ENCODE measurements at places on chromosomes 6 and 20.

DNA sequence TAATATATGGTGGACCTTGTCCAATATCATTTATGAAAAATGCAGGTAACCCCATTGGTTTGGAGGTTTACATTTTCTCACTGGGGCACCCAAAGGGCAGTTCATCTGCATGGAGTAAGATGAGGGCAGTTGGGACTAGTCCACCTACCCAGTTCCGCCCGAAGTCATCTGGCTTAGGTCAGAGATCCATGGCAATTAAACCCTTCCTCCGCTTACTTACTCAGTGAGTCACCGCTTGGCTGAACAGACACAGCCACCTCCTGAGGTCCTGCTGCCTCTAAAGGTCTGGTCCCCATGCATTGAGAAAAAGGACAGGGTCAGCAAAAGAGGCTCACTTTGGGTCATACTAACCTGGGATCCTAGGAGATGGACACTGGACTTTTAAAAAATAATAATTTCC lies 102.9 kb upstream of the PRL start:
- DNase-seq = no peak

- no peak for DNase-seq
Observed at GRCh38 chr6:4740032-4740431, 36.2 kb upstream of the CDYL start.

GRCh38 chr20:61806995-61807394 lies 258.7 kb downstream of the TAF4 start:
- DNase-seq = no peak

DNA sequence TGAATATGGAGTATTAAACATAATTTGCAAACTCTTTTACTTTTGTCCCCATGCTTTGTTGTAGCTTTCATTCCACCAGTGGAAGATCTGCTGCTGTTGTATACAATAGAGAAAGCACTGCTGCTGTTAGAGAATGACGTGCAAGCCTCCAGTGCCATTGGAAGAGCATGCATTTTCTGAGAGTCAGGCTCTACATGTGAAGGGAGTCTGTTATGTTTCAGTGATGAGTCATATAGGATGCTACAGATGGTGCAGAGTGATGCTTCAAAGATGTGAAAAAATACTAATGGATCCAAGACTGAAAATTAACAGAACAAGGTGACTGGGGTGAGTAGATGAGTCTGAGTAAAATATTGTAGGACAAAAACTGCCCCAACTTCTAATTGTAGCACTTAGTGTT lies 22.4 kb upstream of the BACH2 start:
- no peak for DNase-seq

- no peak for DNase-seq
Observed at GRCh38 chr6:11218538-11219399, 13.7 kb downstream of the NEDD9 start.

Data from ecto neural progenitor cell (in vitro differentiated cells).